Adrenal gland (tissue), 19 donors: ENCODE measurements at places on chromosomes 13 and 19. TPM values are rescaled to one million over a fixed set of nuclear protein-coding genes. Genes with fewer than 3 reads are reported as not detected.

- DNase-seq: no peak
Measured at GRCh38 chr19:55644842-55645511, 1.5 kb downstream of the ZNF581 start.

The SLC17A7 gene
- 1.9 TPM for polyA plus RNA-seq

- DNase-seq: no peak
Measured at GRCh38 chr13:57123681-57124080, 17.0 kb upstream of the PRR20A start.

DNA sequence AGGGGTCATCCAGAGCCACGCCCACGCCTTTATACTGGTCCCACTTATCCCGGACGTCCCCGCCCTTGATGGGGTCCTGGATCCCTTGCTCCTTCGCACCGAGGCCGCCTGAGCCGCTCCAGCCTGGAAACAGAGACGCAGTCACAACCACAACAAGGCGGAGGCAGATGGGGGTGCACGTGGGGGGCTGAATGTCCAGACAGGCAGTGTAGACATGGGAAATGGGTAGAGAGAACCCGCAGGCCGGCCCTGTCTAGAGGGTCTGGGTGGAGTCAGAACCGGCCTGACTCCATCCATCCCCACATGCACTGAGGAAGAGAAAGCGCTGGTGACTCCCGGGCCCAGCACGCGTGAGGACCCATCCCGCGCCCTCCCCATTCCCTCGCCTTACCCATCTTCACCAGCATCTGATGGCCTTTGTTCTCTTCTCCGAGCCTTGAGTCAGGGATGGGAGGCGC lies 23.0 kb downstream of the CHERP start:
- no peak for DNase-seq
